ENCODE measurements at places on chromosomes 12 and 14.
A peak's percentile ranks its signal among the peaks of the same experiment; 100 is the strongest.

DNA sequence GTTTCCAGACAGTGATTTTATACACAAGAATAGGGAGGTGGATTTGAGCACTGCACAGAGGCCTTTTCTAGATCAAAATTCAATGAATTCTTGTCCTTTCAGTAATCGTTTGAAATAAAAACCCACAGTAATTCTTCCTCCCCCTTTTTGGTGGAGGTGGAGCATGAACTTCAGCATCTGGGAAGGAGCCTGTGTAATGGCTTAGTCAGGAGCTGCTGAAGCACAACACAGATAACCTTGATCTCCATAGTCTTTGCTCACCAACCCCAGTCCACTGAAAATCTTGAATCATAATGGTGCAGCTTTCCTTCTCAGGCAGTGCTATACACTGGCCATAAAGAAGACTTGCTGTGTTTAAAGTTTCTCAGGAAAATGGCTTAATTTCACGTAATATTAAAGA is 6.4 kb upstream of the TBPL2 start:
- no peak overlapping the region for H3K4me3 ChIP-seq
- H3K4me1 ChIP-seq = peaks cover 3% of the 10 kb centered on the region

- no peaks in the 10 kb centered on the region for H3K36me3 ChIP-seq
- H3K27me3 ChIP-seq = no peaks in the 10 kb centered on the region
- no peak overlapping the region for H3K27ac ChIP-seq
- H3K4me1 ChIP-seq = no peaks in the 10 kb centered on the region
Measured at GRCh38 chr12:94563286-94563685, 87.1 kb downstream of the TMCC3 start.

GRCh38 chr14:93100100-93100499 is 15.6 kb downstream of the ITPK1 start:
- peaks cover 2% of the 10 kb centered on the region for H3K4me1 ChIP-seq
- H3K36me3 ChIP-seq = no peaks in the 10 kb centered on the region
- no peak overlapping the region for H3K4me3 ChIP-seq
- DNase-seq = no peak
- no peak overlapping the region for H3K27ac ChIP-seq

GRCh38 chr12:13275241-13276085 is 78.9 kb downstream of the EMP1 start:
- H3K4me1 ChIP-seq = no peaks in the 10 kb centered on the region
- no peak overlapping the region for H3K27ac ChIP-seq
- H3K36me3 ChIP-seq = no peaks in the 10 kb centered on the region
- H3K4me3 ChIP-seq = no peak overlapping the region

- no peaks in the 10 kb centered on the region for H3K27me3 ChIP-seq
- H3K4me3 ChIP-seq = no peak overlapping the region
- no peaks in the 10 kb centered on the region for H3K36me3 ChIP-seq
Measured at GRCh38 chr14:99128185-99128584, 143.8 kb downstream of the BCL11B start.

DNA sequence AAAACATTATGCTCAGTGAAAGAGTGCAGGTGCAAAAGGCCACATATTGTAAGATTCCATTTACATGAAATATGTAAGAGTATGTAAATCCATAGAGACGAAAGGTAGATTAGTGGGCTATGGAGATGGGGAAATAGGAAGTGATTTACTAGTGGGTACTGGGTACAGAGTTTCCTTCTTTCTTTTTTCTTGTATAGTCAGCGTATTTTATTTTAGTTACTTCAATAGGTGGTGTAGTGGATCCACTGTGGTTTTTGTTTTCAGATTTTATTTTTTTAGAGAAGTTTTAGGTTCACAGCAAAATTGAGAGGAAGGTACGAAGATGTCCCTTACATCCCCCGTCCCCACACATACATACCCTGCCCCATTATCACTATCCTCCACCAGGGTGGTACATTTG is 6.1 kb upstream of the CIT start:
- no peaks in the 10 kb centered on the region for H3K4me1 ChIP-seq
- H3K27ac ChIP-seq = no peak overlapping the region
- H3K36me3 ChIP-seq = no peaks in the 10 kb centered on the region
- no peaks in the 10 kb centered on the region for H3K27me3 ChIP-seq
- DNase-seq = no peak
- no peak overlapping the region for H3K4me3 ChIP-seq

DNA sequence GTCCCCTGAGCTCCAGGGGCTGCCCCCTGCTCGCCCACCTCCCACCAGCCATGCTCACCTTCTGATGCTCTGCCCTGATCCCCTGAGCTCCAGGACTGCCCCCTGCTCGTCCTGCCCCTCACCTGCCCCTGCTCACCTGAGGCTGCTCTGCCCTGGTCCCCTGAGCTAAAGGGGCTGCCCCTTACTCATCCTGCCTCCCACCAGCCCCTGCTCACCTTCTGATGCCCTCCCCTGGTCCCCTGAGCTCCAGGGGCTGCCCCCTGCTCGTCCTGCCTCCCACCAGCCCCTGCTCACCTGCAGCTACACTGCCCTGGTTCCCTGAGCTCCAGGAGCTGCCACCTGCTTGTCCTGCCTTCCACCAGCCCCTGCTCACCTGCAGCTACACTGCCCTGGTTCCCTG is 247.2 kb downstream of the TMEM121 start:
- H3K27ac ChIP-seq = no peak overlapping the region
- no peaks in the 10 kb centered on the region for H3K4me1 ChIP-seq
- no peaks in the 10 kb centered on the region for H3K27me3 ChIP-seq
- no peak for DNase-seq
- no peaks in the 10 kb centered on the region for H3K36me3 ChIP-seq
- H3K4me3 ChIP-seq = no peak overlapping the region

GRCh38 chr12:46468160-46468559 is 95.6 kb upstream of the SLC38A2 start:
- peaks cover 7% of the 10 kb centered on the region for H3K4me1 ChIP-seq
- no peaks in the 10 kb centered on the region for H3K27me3 ChIP-seq
- H3K27ac ChIP-seq = no peak overlapping the region
- no peaks in the 10 kb centered on the region for H3K36me3 ChIP-seq

DNA sequence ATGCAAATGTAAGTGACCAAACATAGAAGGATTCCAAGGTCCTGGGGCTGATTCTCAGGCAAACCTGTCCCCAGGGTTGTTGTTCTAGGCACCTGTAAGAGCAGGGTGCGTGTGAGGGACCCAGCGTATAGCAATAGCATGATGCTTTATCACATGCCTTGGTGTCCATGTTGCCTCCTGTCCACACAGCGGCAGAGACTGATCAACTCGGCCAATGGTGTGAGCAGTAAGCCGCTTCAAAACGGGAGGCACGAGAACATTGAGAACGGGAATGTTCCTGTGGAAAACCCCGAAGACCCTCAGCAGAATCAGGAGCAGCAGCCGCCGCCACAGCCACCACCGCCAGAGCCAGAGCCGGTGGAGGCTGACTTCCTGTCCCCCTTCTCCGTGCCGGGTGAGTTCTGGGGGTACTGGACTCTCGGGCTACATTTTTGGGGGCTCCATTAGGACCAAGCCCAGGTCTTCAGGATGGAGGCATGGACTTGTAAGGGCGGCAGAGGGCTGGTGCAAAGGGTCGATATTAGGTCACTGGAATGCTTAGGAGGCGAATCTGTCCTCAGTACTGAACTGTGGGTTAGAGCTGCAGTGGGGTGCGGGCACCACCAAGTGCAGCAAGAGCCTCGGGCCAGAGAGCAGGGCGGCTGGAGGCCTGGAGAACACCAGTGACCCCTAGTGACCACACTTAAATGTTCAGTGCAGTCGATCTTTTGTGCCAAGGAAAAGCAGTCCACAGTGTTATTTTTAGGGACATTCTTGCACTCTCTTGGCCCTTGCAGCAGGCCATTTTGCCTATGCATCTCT is 57.2 kb upstream of the RIN3 start:
- peak; percentile 76 for DNase-seq
- no peaks in the 10 kb centered on the region for H3K4me1 ChIP-seq
- no peak overlapping the region for H3K27ac ChIP-seq
- H3K36me3 ChIP-seq = no peaks in the 10 kb centered on the region

- no peaks in the 10 kb centered on the region for H3K36me3 ChIP-seq
- no peaks in the 10 kb centered on the region for H3K27me3 ChIP-seq
- peaks cover 3% of the 10 kb centered on the region for H3K4me1 ChIP-seq
- H3K4me3 ChIP-seq = no peak overlapping the region
- H3K27ac ChIP-seq = no peak overlapping the region
Measured at GRCh38 chr12:2291182-2291832, 238.5 kb downstream of the CACNA1C start.

GRCh38 chr12:64531665-64532334 is 78.5 kb upstream of the RASSF3 start:
- H3K27ac ChIP-seq = no peak overlapping the region
- H3K27me3 ChIP-seq = no peaks in the 10 kb centered on the region
- H3K4me1 ChIP-seq = no peaks in the 10 kb centered on the region
- DNase-seq = no peak

DNA sequence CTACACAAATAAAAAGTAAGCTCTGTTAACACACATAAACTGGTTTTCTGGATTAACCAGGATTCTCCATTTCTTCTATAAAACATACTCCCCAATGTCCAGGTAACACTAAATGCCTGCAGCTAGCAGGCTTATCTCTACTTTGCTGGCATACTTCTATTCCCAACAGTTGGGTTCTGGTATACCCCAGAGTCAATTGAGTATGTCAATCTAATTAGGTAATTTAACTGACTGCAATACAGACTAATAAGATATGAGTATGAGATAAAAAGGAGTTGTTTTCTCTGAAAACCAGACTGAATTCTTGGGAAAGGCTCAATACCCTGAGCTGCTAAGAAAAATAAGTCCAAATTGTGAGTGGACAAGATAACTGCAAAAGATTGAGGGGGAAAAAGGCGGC is 9.4 kb upstream of the NT5DC3 start:
- no peak overlapping the region for H3K4me3 ChIP-seq
- no peak overlapping the region for H3K27ac ChIP-seq
- peaks cover 1% of the 10 kb centered on the region for H3K36me3 ChIP-seq
- no peaks in the 10 kb centered on the region for H3K4me1 ChIP-seq

GRCh38 chr12:6225630-6226001 is 25.4 kb downstream of the CD9 start:
- DNase-seq = no peak
- peak overlapping the region; percentile 95 for H3K27ac ChIP-seq
- peaks cover 6% of the 10 kb centered on the region for H3K4me1 ChIP-seq
- H3K36me3 ChIP-seq = no peaks in the 10 kb centered on the region
- no peak overlapping the region for H3K4me3 ChIP-seq
- H3K27me3 ChIP-seq = no peaks in the 10 kb centered on the region

GRCh38 chr12:53198486-53199110 is 8.5 kb downstream of the ITGB7 start:
- no peaks in the 10 kb centered on the region for H3K27me3 ChIP-seq
- no peaks in the 10 kb centered on the region for H3K36me3 ChIP-seq
- no peak overlapping the region for H3K27ac ChIP-seq
- no peak overlapping the region for H3K4me3 ChIP-seq
- DNase-seq = no peak

GRCh38 chr12:47651368-47652254 is 54.2 kb downstream of the RPAP3 start:
- DNase-seq = peak; percentile 78
- H3K4me1 ChIP-seq = no peaks in the 10 kb centered on the region
- no peak overlapping the region for H3K4me3 ChIP-seq
- no peaks in the 10 kb centered on the region for H3K36me3 ChIP-seq
- no peak overlapping the region for H3K27ac ChIP-seq

- no peak overlapping the region for H3K4me3 ChIP-seq
- no peaks in the 10 kb centered on the region for H3K4me1 ChIP-seq
- H3K27ac ChIP-seq = no peak overlapping the region
- no peaks in the 10 kb centered on the region for H3K27me3 ChIP-seq
- no peaks in the 10 kb centered on the region for H3K36me3 ChIP-seq
- DNase-seq = no peak
Measured at GRCh38 chr12:56775638-56776037, 12.5 kb downstream of the HSD17B6 start.

- H3K36me3 ChIP-seq = no peaks in the 10 kb centered on the region
- H3K4me3 ChIP-seq = no peak overlapping the region
- peak; percentile 88 for DNase-seq
- H3K27ac ChIP-seq = no peak overlapping the region
Measured at GRCh38 chr12:47741340-47741703, 16.0 kb upstream of the ENDOU start.

GRCh38 chr12:130461839-130462557 is 124.3 kb downstream of the PIWIL1 start:
- H3K36me3 ChIP-seq = no peaks in the 10 kb centered on the region
- no peaks in the 10 kb centered on the region for H3K4me1 ChIP-seq
- no peak overlapping the region for H3K4me3 ChIP-seq
- no peak for DNase-seq
- no peaks in the 10 kb centered on the region for H3K27me3 ChIP-seq
- H3K27ac ChIP-seq = no peak overlapping the region

GRCh38 chr12:49537231-49537751 is 1.5 kb upstream of the KCNH3 start:
- no peak for DNase-seq
- no peak overlapping the region for H3K27ac ChIP-seq
- H3K4me3 ChIP-seq = peak overlapping the region; percentile 37
- no peaks in the 10 kb centered on the region for H3K27me3 ChIP-seq
- H3K4me1 ChIP-seq = peaks cover 2% of the 10 kb centered on the region

DNA sequence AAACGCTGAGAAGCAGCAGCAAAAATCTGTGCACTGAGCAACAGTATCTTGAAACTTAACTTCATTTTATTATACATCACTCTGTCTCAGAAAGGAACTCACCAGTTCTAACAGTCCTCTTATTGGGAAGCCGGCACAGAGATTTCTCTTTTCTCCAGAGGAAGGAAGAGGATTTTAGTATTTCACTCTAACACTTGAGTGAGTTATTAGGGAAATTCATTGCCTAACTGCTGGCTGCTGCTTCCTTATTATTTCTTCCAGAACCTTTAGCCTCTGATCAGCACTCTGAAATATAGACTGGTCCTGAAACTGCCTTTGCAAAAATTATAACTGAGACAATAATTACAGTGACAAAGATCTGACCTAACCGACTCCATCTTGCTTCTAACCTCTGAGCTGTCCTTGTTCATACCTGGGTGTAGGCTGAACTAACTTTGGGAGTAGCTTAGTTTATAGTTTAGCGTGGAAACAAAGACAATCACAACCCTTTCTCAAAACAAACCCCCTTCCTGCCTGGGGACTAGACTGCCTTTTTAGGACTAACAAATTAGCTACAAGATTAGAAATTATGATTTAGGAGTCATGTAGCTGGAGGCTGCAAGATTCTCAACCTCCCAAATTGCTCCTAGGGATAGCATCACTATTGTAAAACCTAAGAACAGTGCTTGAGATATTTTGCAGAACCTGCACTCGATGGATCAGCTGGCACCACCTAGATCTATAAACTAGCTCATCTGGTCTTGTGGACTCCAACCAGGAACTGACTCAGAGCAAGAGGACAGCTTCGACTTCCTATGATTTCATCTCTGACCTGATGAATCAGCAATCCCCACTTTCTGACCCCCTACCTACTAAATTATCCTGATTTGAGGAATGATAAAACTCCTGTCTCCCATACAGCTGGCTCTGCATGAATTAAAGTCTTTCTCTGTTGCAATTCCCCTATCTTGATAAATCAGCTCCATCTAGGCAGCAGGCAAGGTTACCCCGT is 117.5 kb downstream of the DYRK2 start:
- H3K4me3 ChIP-seq = no peak overlapping the region
- no peak for DNase-seq
- no peaks in the 10 kb centered on the region for H3K4me1 ChIP-seq

GRCh38 chr12:54590978-54591591 is 2.6 kb upstream of the PPP1R1A start:
- no peaks in the 10 kb centered on the region for H3K36me3 ChIP-seq
- no peak overlapping the region for H3K27ac ChIP-seq
- H3K4me1 ChIP-seq = no peaks in the 10 kb centered on the region
- no peak for DNase-seq
